ENCODE measurements at places on chromosomes 6 and 20. TPM values are rescaled to one million over a fixed set of nuclear protein-coding genes. Genes with fewer than 3 reads are reported as not detected.

Gene SYCP2L
- 0.20 TPM for total RNA-seq

Gene ROS1
- total RNA-seq = not detected

Gene C2
- 3.1 TPM for total RNA-seq

Gene ZNF334
- total RNA-seq = 0.50 TPM

Gene HLA-DQA1
- 8.5 TPM for total RNA-seq

Gene TSBP1
- total RNA-seq = not detected

Gene MUC21
- total RNA-seq = not detected

Gene STMND1
- not detected for total RNA-seq
